Stimulated activated CD8-positive, alpha-beta memory T cell treated with anti-CD3 and anti-CD28 coated beads, Interleukin-15, amount 100 ng/mL, for 24 hours (primary cell): ENCODE measurements at places on chromosomes 3 and 15.
A peak's percentile ranks its signal among the peaks of the same experiment; 100 is the strongest.

GRCh38 chr3:71415681-71416122, 167.8 kb downstream of the FOXP1 start:
- DNase-seq = no peak

- no peak for DNase-seq
Observed at GRCh38 chr3:185067173-185067572, 85.7 kb downstream of the C3orf70 start.

GRCh38 chr3:180036671-180037455, at the start of gene PEX5L:
PEX5L (minus strand) TSS chr3:180036937; CDS start chr3:180036599, 338 bp downstream.
- peak; percentile 6 for DNase-seq

DNA sequence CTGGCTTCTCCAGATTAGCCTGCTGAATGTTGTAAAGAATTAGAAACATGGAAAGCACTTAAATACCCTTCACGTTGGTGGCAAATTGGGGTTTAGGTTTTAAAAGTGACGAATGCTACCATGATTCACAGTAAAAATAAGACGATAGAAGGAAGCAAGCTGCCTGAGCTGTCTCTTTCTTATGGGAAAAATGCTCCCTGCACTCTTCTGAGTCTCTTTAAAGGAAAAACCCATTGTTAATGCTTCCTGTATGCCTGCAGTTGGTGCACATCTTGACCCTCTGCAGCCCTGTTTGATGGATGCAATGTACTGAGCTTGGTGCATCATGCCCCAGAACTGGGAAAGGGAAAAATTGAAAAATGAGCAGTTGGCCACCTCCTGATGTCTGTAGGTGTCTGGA, 258.6 kb upstream of the RASGRP1 start:
- DNase-seq = no peak

DNA sequence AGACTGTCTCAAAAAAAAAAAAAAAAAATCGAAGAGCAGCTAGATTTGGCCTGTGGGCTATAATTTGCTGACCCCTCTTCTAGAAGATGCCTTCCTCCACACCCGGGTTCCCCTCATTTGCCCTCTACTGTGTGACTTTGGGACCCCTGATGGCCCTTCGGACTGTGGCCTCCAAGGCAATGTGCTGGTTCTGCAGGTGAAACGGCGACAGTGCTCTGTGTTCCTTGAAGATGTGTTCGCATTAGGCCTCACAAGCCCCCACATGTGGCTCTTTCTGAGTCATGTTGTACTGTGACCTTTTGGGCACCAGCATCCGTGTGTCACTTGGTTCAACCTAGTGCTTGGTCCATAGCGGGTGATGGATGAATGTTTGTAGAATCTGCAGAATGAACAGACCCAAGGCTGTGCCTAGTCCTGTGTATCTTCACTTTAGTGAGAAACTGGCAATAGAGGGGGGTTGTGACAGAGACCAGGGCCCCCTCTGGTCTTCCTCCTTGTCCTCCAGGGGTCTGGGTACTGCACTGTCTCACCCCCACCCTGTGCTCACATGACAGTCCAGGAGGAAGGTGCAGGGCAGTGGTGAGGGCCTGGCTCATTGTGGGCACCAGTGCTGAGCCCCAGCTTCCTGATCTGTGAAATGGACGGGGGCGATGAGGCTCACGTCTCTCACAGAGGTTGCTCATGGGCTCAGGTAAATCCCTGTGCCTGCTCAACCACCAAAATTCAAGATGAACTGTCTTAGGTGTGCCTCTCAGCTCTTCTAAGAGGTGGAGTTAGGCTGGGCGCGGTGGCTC, 22.7 kb downstream of the GOLGA6L2 start:
- DNase-seq = no peak

- DNase-seq = no peak
Observed at GRCh38 chr3:3800685-3801493, 1.7 kb downstream of the LRRN1 start.

GRCh38 chr3:195522254-195523023, 20.7 kb downstream of the PPP1R2 start:
- no peak for DNase-seq

- no peak for DNase-seq
Observed at GRCh38 chr15:89400782-89401545, 66.3 kb upstream of the POLG start.

DNA sequence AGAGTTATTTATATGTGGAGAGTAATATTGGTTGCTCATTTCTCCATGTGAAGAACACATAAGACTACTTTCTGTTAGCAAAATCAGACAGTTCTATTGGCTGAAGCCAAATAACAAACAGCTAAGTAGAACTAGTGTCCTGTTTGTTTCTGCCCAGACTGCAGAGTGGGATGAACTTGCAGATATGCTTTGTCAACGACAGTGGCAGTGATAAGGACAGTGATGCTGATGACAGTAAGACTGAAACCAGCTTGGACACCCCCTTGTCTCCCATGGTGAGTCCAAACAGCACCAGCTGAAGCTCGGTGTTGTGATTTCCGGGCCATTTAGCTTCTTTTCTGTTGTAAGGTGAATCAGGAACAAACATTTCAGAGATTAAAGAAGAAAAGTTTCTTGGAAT, 102.6 kb upstream of the IL12A start:
- DNase-seq = no peak

DNA sequence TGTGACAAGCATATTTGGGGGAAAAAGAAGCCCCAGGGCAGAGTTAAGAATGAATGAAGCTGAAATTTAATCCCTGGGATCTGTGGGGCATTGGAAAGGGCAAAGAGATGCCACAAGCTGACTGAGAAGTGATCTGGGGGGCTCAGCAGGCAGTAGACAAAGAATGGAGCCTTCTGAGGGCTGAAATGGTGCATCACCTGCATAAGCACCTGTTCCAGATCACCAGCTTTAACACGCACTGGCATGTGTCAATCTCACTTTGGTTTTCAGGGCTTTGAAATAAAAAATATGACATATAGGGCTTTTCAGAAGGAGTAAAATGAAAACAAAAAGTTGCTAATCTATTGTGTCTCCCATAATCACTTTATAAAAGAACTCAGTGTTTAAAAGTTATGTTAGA, 210.8 kb upstream of the ARHGEF26 start:
- no peak for DNase-seq

- no peak for DNase-seq
Observed at GRCh38 chr3:174202561-174202960, 656.6 kb upstream of the NAALADL2 start.

DNA sequence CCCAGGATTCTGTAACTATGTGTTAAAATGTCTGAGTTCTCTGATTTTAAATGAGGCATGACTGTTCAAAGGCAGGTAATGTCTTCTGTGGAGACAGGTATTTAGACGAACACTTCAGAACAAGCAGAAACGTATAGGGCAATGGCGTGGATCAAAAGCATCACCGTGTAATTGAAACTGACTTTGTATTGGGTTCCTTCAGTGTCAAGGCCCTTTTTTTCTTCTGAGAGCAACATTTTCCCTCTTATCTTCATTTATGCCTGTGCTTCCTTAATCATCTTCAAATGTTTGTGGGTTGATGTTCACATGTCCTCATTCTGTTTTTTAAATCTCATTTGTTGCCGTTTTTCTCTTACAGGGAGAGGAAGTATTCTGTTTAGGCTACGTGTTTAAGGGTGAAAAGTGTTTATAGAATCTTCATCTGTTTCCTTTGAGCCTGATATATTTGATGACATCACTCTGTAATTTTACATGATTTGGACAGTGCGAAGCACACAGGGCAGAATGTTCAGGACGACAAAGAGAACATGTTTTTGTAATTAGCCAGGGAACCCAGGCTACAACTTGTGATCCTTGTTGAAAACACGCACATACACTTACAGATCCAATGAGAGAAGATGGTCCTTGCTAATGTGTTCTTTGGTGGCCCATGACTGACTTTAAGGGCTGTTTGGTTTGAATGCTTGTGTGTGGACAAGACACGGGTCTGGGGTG, 196.0 kb downstream of the LRTM1 start:
- DNase-seq = no peak

- DNase-seq = no peak
Observed at GRCh38 chr3:114839476-114839875, 307.6 kb downstream of the ZBTB20 start.

DNA sequence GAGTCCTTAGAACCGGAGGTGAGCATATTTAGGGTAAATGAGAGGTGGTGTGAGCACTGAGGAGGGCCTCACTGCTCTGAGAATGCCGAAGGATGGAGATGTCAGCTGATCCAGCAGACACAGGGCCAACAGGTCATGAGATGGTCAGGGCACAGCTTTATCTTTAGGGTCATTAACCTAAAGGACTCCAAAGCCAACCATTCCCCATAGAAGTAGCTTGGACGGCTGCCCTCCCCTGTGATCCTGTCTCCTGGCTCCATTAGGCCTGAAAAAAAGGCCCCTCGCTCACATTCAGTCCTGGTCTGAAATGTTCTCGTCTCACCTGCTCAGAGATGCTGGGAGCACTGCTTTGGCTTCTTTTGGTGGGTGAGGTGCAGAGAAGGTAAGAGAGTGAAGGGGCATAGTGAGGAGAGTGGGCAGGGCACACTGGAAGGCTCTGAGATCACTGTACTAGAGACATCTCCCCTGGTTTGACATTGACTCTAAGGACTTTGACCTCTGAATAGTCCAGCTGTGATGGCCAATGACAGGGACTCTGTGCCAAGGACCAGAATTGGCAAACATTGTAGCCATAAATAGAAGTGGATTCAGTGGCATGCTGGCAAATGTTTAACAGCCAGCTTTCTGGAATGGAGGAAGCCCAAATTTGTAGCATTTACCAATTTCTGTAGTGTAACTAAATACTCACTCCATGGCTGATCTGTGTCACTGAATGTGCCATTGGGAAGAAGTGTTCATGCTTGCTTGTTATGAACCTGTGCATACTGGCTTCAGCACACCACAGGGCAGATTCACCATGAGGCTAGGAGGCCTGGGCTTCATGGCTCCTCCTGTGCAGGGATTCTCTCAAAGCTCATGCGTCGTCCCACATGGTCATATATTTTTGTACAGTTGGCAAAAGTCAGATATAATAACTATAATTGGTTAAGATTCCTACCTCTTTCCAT, 76.2 kb upstream of the MRPS22 start:
- no peak for DNase-seq

GRCh38 chr3:65614585-65614984, 424.1 kb downstream of the MAGI1 start:
- no peak for DNase-seq

GRCh38 chr15:74418575-74419338, 15.0 kb downstream of the SEMA7A start:
- no peak for DNase-seq

- DNase-seq = no peak
Observed at GRCh38 chr3:30501526-30501925, 104.9 kb upstream of the TGFBR2 start.
